ENCODE measurements at places on chromosomes 13 and 19.

DNA sequence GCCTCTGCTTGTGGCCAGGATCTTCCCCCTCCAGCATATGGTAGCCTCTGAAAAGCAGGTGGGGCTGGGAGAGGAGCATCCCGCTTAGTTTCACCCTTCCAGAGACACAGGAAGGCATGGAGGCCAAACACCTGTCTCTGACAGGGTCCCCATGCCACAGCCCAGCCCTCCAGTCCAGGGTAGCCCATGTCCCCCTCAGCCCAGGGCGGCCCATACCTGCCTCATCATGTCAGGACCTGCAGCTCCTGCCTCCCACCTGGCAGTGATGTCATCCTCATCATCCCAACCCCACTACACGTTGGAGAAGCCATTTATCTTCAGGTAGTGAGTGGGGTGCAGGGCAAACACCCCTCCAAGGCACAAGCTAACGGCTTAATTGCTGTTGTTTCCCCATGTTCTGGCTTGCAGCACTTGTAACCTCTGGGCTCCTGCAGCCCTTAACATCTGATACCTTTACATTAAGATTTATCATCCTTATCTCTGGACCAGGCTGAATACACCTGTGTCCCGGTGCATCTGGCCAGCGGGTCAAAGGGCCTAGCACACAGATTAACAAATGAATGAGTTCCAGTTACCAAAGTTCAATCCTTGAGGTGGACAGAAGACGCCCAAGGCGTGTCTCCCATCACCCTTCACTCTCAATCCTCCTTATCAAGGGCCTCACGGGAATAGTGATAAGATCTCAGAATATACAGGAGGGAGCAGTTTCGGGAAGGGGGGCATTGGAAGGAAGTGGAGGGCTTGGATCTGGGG, 22.2 kb downstream of the ZNF175 start:
- DNase-seq, result no peak

DNA sequence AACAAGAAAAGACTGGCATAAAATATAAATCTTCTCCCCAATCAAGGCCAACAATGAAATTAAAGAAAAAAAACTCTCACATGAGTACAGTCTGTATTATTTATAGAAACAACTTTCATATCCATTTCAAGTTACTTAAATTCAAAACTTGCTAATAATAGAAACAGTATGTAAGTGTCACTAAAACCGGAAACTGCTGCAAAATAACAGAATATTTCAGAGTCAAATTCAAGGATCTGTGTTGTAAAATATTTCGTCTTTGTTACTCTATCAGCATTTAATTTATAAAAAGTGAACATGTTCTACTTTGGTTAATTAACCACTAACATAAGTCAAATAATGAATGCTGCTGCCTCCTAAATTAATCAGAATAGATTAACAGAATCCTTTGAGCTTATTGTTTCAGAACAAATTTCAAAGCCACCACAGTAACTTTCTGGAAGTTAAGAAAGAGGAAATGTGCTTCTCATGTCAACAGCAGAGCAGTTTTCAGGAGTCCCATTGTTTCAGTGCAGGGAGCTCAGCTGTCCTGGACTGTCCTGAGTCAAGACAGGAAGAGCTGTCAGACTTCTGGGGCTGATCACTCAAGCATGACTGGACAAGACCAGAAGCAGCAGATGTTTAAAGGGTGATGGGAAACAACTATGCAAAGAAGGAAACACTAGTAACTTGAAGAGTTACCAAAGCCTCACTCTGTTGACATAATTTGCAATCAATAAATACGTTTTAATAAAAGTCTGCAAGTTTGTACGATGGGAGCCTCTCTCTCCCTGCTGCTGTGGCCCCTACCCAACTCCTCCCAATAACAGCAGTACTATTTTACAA, 76.9 kb downstream of the FOXO1 start:
- DNase-seq, result no peak

GRCh38 chr13:75302071-75302698, 179.8 kb downstream of the TBC1D4 start:
- no peak for DNase-seq

DNA sequence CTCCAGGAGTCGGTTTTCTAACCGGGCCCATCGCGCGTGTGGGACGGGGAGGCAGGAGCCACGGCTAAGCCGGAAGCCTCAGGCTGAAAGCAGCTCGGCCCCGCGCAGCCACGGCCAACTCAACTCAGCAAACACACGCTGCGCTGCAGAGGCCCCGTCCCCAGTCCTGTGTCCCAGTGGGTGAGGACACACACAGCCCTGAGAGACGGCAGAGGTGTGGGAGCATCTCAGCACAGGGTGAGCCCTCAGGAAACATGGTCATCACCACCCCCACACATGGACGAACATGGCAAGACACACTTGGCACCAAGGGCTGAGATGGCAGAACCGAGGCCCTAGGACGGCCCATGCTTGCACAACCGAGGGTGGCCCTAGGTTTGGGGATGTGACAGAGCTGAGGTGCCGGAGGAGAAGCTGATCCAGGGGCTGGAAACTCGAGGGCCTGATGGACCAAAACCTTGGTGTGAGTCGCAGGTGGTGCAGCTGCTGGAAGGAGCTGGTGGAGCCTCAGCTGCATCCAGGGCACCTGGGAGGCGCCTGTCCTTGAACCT, 29.0 kb upstream of the C13orf46 start:
- no peak for DNase-seq

GRCh38 chr13:40141859-40142555, 486.5 kb downstream of the COG6 start:
- DNase-seq, result no peak

DNA sequence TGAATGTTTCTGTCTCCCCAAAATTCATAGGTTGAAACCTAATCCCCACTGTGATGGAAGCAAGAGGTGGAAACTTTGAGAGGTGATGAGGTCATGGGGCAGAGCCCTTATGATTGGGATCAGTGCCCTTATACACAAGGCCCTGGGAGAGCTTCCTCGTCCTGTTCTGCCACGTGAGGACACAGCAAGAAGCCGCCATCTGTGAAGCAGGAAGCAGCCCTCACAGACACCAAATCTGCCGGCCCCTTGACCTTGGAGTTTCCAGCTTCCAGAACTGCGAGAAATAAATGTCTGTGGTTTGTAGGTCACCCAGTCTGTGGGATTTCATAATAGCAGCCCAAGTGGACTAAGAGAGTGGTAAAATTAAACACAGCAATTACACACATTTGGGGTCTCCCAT, 737.4 kb downstream of the UQCRFS1 start:
- DNase-seq, result no peak

DNA sequence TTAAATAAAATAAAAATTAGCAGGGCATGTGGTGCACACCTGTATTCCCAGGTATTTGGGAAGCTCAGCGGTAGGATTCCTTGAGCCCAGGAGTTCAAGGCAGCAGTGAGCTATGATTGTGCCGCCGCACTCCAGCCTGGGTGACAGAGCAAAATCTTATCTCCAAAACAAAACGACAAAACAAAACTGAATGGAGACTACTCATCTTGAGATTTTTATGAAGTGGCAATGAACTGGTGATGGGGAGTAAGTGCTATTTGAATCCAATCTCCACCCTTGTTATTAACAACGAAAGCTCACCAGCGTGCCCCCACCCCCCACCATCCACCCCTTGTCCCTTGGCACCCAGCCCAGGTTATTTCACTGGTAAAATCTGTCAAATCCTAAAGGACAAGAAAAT, 45.2 kb upstream of the URI1 start:
- DNase-seq, result no peak

- no peak for DNase-seq
Measured at GRCh38 chr19:17281391-17282304, at the start of gene ANKLE1. Gene ANKLE1 (plus strand): TSS chr19:17281901. CDS start chr19:17281921, 20 bp downstream.

GRCh38 chr13:34459856-34460255, 482.2 kb upstream of the NBEA start:
- DNase-seq, result no peak

DNA sequence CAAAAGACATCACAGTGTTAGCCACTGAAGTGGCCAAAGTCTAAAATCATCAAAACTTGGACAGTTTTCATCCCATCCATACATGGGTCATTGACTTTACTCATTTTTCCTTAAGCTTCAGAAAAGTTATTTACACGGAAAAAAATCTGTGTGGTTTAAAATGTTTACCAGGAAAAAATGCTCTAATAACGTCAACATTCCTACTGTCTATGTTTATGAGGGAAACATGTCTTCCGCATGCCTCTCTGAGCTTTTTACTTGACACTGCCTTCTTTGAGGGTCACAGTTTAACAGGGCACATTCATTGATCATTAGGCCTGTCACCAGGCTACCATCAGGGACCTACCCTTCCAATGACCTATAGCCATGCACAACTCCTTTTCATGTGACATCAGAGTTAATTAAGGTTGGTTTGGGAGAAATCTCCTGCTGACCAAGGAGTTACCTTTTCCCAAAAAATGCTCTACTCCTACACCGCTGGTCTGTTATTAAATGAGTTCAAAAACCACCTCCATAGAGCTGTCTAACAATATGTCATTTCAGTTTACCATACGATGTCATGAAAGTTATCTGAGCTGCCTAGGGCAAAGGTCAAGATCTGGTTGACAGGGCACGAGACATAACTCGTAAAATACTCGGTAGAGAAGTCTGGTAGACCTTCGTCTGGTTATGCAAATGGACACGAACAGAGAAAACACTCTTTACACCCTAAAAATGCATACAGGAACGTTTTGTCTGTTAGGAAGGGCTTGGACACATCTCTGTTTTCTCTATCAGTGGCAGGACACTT, 17.8 kb downstream of the FLT1 start:
- DNase-seq, result no peak

DNA sequence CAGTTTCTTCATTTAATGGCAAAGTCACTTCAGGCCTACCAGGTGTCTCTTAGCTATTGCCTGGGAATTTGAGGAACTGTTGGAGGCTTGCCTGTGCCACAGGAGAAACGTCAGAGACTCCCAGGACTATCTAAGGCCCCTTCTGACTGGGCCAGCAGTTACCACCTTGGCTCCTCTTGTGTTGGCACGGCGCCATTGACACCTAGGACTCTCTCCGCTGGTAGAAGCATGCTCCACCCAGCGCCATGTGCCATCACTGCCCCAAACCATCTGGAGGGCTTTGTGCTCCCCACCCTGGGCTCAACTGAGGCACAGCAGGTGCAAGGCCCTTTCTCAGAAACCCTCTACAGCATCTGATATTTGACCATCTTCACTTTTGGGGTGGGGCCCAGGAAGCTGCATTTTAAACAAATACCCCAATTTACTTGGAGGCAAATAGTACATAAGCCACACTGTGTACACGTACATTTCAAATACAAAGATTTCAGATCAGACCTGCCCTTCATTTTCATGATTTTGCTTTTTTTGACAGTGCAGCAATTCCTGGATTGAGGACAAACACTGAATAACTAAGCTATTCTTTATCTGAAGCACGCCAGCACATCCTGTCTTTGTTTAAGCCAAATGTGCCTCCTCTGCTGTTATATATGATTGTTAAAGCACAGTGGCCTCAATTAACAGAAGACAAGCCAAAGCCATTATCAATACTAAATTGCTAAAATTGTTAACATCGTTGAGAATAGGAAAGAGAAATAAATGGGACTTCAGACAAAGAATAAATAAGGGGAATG, 59.9 kb upstream of the TPP2 start:
- DNase-seq, result no peak

DNA sequence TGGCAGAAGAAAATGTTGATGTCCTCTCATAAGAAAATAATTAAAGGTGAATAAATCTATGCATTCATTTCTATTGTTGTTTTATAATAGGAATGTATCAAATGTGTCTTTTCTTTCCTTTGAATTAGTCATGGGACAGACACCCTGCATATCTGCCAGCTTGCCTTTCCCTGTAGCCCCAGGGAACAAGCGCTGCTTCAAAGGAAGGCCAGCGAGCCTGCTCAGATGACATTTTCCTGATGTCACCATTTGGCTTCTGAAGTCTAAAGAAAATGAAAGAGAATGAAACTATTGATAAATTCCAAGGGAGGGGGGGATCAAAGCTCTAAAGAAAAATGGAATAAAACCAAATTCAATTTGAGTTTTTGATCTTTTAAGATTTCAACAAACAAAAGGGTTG, 574.8 kb downstream of the IRS2 start:
- DNase-seq, result no peak

GRCh38 chr13:45878966-45879365, 27.4 kb upstream of the SIAH3 start:
- DNase-seq, result no peak

GRCh38 chr19:16571283-16571682, 932 bp downstream of the SLC35E1 start:
- DNase-seq, result no peak

DNA sequence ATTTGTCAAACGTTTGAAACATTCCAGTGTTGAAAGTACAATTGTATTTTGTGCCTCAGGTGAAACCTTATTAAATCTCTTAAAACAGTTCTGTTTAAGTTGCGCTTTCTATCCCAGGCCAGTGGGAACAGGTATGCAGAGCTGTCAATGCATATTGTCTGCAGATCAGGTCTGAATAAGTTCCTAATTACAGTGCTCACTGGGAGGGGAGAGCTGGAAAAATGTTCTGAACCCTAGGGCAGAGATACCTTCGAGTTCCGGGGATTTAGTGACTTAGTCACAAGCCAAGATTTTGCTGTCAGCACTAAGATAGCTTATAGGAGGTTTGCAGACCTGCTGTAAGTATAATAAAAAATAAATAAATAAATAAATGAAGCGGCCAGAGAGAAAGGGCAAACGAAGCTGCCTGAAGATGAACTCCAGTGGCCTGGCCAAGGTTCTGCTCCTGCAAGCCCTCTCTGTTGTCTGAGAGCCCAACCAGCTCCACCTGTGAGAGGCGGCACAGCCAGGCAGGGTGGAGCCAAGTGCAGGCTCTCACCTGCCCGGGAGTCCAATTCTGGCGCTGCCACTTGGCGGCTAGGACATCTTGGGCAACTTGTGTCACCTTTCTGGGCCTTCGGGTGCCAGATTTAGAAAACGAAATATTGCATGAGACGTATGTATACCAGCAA, 97.9 kb upstream of the SLC7A1 start:
- no peak for DNase-seq

DNA sequence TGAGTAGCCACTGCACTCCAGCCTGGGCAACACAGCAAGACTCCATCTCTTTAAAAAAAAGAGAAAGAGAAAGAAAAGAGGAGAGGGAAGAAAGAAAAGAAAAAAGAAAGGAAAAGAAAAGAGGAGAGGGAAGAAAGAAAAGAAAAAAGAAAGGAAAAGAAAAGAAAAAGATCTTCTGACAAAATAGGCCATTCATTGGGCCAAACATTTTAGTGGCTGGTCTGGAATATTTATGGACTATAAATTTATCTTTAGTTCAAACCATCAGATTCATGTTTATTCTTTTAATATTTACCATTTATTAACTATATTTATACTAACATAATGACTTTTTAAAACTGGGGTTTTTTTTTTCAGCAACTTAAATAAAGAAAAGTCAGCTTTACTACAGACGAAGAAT, 85.6 kb upstream of the KLF5 start:
- no peak for DNase-seq

DNA sequence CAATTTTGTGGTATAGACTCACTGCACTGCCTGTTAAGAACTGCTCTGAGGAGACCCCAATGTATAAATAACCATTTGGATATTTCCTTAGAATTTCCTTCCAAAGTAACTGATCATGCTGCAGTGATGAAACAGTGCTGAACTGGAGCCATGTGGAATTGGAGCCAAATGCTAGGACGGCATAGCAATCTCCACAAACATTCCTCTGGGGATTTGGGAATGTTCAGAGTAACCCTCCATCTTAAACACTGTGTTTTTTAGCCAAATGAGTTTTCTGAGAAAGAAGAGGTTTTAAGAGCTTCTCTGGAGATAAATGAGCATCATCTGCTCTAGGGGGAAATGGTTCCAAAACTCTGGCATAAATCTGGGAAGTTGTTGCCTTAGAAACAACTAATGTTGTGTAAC, 98.2 kb downstream of the OLFM4 start:
- no peak for DNase-seq

- no peak for DNase-seq
Measured at GRCh38 chr13:97753942-97754670, 199.4 kb upstream of the IPO5 start.

Data from activated CD8-positive, alpha-beta memory T cell treated with anti-CD3 and anti-CD28 coated beads for 4 hours (primary cell).